ENCODE measurements at places on chromosomes 7 and 10. TPM values are rescaled to one million over a fixed set of nuclear protein-coding genes. Genes with fewer than 3 reads are reported as not detected.

Gene CCL24
- polyA plus RNA-seq, result not detected

Gene CALML5
- not detected for polyA plus RNA-seq

Gene FKBP6
- polyA plus RNA-seq, result not detected

Gene AOAH
- polyA plus RNA-seq, result not detected

Gene CEP55
- polyA plus RNA-seq, result 3.1 TPM

Gene ASAH2
- 0.12 TPM for polyA plus RNA-seq

Gene MDFIC
- 15.2 TPM for polyA plus RNA-seq

Gene WNT8B
- not detected for polyA plus RNA-seq

Gene SLC13A4
- polyA plus RNA-seq, result 3.3 TPM

Gene PAX4
- polyA plus RNA-seq, result not detected

Gene INMT
- polyA plus RNA-seq, result 2.2 TPM

Gene INSYN2A
- 0.60 TPM for polyA plus RNA-seq

Gene OR6B1
- not detected for polyA plus RNA-seq

Gene ZSCAN21
- polyA plus RNA-seq, result 22.5 TPM

Gene ADAMTS14
- polyA plus RNA-seq, result 2.2 TPM
